ENCODE measurements at places on chromosomes 1 and 21.

DNA sequence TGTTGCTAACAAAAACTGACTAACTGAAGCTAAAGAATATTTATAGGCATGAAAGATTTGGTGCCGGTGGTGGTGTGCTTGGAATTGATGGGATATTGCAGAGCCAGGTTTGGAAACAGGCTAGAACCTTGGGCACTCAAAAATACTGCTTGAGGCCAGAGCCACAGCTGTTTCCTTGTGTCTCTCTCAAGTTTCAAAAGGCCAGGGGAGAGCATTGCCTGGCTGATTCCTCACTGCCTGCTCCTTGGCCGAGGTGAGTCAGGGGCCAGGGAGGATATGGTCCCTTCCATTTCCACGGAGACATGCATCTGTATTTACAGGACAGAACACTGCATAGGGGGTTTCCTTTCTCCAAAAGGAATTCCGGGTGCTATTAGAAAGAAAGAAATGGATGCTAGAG lies 36.1 kb upstream of the IVNS1ABP start:
- DNase-seq = no peak

DNA sequence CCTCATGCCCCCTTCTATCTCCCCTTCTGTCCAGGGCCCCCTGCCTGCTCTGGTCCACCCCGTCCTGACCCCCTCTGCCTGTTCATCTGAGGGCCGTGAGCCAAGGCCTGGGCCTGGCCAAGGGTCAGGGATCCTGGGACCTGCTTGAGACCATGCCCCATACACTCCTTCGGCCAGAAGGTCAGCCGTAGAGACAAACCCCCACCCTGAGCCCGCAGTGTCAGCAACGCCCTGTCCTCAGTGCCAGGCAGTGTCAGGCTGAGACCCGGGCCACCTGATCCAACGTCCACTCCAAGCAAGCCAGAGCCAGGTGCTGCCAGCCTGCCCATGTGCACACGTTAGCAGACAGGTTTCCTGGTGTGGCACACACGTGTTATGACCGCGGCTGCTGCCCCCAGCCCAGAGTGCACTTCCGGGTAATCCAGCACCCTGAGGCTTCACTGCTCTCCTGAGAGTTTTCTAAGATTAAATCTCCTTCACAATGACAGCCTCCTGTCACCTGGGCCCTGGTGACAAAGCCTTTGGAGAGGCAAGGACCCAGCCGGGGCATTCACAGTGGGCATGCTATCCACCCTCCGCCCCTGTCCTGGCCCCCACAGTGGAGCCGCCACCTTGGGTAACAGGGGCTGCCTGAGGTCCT lies 10.1 kb upstream of the SAMD11 start:
- DNase-seq = no peak

DNA sequence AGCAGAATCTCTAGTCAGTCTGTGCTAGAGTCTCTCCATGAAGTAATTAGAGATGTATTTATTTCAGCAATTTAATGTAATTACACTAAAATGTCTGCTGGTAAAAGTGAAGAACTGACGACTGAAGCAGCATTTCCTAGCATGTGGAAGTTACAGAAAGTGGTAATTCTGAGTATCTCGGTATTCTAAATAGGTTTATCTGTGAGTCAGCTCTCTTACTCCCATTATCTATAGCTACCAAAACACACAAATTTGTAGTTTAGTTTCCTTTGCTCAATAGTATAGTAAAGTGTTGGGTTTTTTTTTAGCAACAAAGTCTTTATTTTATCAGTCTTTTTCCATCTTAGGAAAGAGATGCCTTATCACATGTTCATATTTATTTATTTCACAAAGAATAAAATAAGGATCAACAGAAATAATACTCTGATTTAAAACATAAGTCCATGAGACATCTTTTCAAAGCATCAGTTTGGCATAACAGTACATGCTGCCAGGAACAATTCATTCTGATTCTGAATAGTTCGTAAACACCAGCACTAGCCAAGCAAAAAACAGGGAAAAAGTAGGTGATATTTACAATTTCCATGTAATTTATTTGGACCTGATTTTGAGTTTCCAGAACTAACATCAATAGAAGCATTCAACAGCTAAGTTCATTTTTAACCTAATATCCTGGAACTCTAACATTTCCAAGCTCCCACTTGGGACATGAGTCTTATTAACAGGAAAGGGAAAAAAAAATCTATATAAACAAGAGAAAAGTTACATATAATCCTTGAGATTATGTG lies 76.3 kb downstream of the KCNT2 start:
- no peak for DNase-seq

- DNase-seq = no peak
These were observed 5.7 kb upstream of the FASLG start for GRCh38 chr1:172653015-172653709.

DNA sequence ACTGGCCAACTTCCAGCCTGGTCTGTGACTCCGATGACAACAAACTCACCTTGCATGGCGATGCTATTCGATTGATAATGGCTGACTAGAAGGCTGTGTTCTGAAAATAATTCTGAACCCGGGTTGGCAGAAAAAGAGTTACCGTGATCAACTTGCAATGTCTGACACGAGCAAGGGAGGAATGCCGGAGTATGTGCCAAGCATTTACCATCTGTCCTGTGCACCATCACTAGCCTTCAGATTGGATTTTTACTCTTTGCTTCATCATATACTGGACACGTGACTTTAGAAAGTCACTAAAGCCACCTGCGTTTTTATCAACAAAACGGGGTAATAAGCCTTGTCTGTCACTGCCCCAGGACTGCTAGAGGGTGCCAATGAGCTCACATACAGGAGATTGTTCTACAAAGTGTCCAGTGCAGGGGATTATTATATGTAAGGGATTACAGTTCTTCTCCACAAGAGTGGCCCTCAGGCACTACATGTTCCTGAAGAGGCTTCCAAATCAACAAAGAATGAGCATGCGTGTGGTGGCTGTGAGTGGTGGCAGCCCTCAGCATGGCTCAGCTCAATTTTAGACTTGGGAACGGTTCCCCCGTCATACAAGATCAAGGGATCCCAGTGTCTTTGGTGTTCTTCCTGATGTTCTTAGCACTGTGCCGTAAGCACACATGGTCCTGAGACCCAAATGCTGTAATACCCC lies 35.8 kb downstream of the SSBP3 start:
- DNase-seq = no peak

- DNase-seq = no peak
These were observed 47.3 kb upstream of the CTBS start for GRCh38 chr1:84621553-84621952.

DNA sequence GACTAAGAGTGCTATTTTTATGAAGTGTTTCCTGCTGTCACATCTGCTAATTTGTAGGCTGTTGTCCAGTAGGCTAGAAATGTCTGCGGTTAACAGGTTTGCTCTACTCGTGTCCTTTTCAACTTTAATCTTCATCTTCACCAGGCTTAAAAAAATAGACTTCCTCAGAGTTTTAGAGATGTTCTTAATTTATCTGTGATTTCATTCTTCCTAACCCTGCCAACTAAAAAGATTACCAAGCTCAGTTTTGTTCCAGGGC lies 66.8 kb downstream of the SASS6 start:
- DNase-seq = no peak

DNA sequence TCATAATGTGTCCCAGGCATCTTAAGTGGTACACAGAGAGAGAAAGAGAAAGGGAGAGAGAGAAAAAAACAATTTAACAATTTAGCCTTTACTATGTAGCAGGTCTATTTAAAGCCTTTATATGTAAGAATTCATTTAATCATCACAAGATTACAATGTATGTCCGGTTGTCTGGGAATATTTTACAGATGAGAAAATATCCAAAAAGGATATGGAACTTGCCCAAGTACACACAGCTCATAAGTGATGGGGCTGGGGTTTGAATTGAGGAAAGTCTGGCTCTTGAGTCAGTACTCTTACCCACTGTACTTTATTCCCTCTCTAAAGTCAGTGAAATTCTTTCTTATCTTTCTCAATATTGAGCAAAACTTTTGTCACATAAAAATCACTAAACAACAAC lies 104.6 kb downstream of the LYPLAL1 start:
- no peak for DNase-seq

- DNase-seq = no peak
These were observed 207.2 kb downstream of the CHRM3 start for GRCh38 chr1:239593527-239593926.

DNA sequence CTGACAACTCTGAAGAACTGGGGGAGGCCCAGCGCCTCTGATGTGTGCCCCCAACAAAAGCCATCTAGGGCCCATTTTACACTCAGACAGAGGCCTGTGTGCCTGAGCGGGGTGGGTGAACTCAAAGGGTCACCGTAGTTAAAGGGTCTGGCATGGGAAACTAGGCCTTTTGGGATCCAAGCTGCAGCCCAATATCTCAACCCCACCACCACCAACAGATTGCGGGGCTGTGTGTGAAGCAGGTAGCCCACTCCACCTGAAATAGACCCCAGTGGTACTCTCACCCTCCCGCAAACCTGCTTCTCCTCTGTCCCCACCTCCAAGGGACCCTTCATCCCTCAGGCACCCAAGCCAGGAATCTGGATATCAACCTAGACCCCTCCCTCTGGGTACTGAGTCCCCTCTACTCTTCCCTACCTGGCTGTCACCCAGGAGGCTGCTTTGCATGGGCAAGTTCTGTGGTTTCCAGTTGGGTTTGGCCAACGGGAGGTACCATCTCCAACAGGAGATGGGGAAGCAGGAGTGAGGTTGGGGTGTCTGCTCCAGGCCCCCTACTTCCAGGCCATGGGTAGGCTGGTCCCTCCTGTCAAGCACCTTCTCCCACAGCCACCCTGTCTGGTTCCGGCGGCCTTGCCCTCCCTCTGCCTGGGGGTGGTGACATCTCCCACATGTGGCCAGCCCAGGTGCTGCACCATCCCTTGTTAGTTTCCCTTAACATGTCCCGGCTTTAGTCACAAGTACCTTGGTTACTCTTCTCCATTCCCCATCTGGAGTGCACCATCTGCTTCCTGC lies 35.2 kb upstream of the LRP8 start:
- no peak for DNase-seq
